ENCODE measurements at places on chromosomes 6 and 20.

- no peak for DNase-seq
Observed at GRCh38 chr6:126422912-126423311, 83.0 kb downstream of the CENPW start.

GRCh38 chr6:55675941-55676340, 96.9 kb upstream of the HMGCLL1 start:
- no peak for DNase-seq

DNA sequence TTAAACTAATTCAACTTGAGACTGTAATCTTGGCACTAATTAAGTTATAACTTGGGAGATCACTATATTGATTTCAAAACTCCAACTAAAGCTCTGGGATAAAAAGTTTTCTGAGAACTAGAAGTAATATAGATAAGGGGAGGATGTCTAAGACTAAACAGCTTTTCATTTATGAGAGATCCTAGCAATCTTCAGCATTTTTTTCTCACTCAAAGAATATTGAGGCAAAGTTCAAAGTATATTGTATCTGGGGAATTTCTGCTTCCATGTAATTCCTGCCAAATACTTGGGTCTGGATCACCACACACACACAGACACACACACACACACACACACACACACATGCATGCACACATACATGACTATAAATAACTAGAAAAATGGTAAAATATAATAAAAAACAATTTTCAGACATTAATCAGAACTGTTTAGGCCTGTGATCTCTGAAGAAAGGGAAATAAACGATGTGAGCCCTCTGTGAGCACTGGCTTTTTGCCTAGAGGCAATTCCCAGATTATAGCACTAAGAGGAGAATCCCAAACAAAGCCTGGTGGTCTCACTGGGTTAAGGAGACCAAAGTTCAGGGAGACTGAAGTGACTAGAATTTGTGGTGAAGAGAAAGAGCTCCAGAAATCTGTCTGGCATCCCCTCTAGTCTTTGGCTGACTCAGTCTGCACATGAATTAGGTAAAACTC, 92.8 kb downstream of the ADAT2 start:
- no peak for DNase-seq

DNA sequence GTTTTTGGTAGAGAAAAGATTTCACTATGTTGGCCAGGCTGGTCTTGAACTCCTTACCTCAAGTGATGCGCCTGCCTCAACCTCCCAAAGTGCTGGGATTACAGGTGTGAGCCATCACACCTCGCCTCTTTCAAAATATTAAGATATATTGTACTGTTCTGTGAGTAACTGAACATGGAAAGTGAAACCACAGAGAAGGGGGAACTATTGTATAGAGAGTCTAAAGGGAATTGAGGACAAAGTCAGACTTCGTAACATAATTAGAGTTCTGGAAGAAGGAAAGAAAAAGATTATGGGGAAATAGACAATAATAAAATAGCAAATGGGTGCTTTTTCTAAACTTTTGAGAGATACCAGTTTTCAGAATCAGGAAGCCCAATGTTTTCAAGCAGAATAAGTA, 17.4 kb upstream of the AKAP7 start:
- no peak for DNase-seq

GRCh38 chr6:12113190-12113577, 101.1 kb downstream of the HIVEP1 start:
- no peak for DNase-seq

DNA sequence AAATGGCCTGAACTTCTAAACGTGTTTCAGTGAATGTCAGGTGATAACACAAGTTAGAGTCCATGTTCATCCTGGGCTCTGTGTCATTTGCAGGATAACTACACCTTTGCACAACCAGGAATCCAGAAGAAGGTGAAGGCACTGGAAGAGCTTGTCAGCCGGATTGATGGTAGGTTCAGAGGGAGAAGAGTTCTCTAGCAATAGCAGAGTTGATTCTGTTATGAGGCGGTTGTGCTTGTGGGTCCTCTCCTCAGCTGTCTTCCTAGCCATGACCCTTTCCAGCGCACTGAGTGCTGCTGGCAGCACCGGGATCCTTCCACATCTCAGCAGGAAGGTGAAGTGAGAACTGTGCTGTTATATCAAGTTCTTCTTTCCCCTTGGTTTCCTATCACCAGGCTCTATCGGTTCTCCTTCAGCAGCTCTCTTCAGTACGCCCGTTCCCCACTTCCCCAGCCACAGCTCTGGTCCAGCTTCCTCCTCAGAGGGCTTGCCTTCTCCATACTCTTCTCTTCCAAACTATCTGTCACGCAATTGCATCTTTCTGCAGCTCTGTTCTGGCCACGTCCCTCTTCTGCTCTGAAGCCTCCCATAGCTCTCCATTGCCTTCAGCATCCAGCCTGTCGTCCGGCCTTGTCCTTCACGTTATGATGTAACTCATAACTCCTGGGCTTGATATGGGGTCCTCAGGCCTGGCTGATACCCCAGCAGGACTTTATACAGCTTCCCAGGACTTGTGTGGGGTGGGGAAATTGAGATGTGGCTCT, 39.9 kb upstream of the RNF8 start:
- DNase-seq = no peak

DNA sequence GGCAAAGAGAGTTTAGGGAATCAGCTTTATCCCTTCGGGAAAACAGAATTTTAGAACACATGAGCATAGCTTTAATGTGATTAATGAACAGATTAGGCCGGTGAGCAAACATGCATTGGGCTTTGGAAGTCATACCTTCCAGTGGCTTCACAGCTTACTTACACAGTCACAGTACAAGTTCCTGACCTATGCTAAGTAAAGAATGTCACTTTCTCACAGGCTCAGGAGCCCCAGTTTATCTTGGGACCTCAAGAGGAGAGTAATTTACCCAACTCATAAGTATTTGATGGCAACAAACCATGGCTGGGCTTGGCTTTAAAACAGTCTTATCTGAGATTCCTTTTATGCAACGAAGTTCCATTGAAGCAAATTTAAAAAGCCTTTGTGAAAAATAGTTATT, 195.9 kb downstream of the AKAP7 start:
- no peak for DNase-seq

- no peak for DNase-seq
Observed at GRCh38 chr6:73722318-73723060, 26.5 kb downstream of the CD109 start.

DNA sequence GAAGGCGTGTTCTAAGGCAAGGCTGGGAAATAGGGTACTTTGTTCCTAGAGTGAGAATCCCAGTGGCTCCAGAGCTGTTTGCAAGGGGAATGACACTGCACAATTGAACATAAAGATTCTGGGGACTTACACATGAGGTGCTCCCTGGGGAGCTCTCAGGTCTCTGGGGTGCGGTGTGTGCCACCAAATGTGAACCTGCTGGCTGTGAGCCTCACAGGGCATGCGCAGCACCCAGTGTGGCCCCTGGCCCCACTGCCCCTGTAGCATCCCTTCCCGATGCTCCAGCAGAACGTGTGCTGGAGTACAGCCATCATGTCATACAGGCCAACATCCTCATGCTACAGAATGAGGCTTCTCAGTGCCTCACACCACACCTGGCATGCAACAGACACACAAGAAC, 68.2 kb downstream of the TOX2 start:
- DNase-seq = no peak

DNA sequence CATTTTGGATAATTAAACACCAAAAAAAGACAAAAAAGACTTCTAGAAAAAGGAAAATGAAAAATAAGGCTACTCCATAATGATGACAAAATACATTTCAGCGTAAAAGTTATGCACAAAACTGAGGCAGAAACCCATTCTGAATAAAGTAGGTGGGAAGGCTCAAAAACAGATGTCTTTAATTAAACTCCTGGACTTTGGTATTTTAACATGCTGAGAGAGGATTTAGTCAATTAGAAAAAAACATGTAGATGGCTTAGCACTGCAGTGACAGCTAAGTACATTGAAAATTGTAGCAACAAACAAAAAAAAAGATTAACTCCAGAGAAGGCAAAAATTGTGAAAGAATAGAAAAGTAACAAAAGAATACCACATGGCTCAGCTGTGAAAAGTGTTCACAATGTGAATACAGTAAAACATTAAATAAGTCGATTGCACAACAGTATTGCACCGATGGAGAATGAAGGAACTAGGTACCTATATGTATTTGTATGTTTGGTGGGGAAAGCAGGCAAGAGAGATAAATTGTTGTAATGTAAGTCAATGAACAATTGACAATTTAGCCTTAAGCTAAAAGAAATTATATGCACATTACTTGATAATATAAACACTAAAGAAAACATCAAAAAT, 59.5 kb downstream of the TBC1D32 start:
- no peak for DNase-seq

DNA sequence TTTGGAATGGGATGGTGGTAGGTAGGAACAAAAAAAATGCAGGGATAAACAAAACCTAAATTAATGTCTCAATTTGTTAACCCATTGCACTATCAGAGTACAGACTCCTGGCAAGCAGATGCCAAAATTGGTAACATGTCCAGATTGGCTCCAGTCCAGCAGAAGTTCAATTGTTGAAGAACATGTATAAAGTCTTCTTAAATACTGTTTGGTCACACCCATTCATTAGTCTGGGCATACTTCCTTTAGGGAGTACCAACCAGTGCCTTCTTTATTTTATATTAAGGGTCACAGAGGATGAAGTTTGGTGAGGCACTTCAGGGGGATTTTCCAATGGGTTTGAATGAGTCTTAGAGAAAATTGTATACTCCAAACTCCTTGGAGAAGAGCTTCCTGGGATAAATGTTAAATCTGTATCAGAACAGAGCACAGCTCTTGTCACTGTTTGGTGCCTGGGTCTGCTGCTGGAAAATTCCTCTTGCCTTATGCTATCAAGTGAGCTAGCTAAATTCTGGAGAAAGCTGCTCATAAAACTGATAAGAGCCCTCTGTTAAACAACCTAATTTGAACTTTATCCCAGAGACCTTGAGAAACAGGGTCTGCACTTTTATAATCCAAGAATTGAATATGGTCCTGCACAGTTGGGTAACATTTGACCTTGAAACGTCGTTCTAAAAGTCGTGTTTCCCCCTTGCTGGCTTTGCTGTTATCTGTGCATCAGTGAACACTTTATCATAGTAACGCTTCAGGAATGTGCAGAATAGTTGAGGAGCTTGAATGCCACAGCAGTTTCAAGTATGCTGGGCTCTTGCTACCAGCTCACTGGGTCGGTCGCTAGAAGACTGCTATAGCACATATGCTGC, 334.1 kb upstream of the CITED2 start:
- DNase-seq = no peak

- DNase-seq = no peak
Observed at GRCh38 chr6:36180126-36180525, 16.4 kb upstream of the BRPF3 start.

- no peak for DNase-seq
Observed at GRCh38 chr20:45049904-45050471, 50.9 kb downstream of the KCNS1 start.

DNA sequence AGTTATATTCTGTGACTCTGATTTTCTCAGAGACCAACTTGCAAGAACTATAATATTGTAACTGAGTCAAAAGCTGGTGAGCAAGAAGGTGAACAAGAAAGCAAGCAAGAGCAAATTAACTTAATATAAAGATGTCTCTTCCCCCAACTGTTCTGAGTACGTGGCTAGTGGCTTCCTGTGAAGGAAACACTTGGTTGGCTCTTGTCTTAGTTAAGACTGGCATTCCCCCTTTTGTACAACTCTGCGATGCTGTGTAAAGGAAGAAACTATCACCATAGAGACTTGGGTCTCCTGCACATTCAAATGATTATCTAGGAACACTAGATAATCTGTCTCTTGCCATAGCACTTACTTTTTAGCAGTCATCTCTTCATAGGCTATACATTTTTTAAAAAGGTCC, 47.3 kb upstream of the TNFAIP3 start:
- DNase-seq = no peak

- no peak for DNase-seq
Observed at GRCh38 chr6:169906004-169906687, 154.7 kb downstream of the ERMARD start.

GRCh38 chr6:8064638-8065518, 689 bp upstream of the BLOC1S5 start:
- no peak for DNase-seq

DNA sequence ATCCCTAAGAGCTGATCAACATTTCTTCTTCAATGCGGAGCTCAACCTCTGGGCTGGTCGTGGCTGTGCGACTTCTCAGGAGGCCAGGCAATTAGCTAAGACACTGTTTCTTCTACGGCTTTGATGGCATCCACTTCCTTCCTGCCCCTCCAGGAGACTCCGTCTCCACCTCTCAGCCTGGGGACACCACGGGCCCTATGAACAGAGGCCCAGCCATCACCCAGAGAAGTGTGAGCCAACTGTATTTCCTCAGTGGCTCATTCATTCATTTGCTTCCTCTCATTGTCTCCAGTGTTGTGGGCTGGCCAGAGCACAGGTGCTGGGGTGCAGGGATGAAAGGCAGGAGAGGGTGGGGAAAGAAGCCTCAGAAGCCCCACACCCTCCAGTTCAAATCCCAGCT, 51.8 kb upstream of the APCDD1L start:
- DNase-seq = no peak

DNA sequence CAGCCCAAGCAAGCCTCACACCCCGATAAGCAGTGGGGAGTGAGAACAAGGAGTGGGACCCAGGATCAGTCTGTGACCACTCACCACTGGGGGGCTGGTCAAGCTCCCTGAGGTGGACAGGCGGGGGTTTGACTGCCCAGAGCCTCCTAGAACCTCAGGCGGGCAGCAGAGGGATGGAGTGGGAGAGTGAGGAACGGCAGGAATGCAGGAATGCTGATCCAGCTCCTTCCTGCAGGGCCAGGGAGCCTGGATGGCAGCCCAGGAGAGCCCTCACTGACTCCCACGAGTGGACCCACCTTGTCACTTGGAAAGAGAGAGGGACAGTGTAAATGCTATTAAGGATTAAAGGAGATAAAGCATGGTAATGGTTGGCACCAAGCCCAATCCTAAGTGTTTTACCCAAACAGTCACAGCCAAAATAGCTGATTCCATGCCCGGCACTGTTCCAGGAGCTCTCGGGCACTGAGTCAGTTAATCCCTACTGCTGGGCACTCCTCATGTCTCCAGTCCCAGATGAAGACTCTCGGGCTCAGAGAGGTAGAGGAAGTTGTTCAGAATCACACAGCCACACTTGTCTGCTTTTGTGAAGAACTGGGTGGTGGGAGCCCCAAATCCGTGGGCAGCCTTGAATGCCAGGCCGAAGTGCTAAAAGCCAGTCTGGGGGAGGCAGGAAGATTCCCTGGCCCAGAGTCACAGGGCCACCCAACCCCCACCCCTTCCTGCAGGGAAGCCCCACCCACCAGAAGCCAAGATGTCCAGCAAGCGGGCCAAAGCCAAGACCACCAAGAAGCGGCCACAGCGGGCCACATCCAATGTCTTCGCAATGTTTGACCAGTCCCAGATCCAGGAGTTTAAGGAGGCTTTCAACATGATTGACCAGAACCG, 3.1 kb downstream of the MYL9 start:
- no peak for DNase-seq

GRCh38 chr6:104625536-104625935, 234.2 kb downstream of the HACE1 start:
- no peak for DNase-seq

GRCh38 chr6:57190140-57190539, 18.0 kb downstream of the BAG2 start:
- no peak for DNase-seq

DNA sequence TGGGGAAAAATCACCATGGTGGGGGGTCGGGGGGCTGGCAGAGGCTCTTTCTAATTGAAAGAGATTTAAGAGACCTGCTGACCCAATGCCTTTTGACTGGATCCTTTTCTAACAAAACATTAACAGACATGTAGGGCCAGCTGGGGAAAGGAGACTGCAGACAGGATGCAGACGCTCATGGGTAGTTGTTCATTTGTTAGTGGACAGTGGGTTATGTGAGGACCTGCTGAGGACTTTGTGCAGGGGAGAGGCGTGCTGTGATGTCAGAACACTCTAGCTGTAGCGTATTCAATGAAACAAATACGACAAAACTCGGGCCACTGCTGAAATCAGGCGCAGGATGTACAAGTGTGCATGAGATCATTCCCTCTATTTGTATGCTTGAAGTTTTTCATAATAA, 1.2 kb downstream of the IP6K3 start:
- DNase-seq = no peak
